ENCODE measurements at places on chromosomes 12 and 14.
A peak's percentile ranks its signal among the peaks of the same experiment; 100 is the strongest.

DNA sequence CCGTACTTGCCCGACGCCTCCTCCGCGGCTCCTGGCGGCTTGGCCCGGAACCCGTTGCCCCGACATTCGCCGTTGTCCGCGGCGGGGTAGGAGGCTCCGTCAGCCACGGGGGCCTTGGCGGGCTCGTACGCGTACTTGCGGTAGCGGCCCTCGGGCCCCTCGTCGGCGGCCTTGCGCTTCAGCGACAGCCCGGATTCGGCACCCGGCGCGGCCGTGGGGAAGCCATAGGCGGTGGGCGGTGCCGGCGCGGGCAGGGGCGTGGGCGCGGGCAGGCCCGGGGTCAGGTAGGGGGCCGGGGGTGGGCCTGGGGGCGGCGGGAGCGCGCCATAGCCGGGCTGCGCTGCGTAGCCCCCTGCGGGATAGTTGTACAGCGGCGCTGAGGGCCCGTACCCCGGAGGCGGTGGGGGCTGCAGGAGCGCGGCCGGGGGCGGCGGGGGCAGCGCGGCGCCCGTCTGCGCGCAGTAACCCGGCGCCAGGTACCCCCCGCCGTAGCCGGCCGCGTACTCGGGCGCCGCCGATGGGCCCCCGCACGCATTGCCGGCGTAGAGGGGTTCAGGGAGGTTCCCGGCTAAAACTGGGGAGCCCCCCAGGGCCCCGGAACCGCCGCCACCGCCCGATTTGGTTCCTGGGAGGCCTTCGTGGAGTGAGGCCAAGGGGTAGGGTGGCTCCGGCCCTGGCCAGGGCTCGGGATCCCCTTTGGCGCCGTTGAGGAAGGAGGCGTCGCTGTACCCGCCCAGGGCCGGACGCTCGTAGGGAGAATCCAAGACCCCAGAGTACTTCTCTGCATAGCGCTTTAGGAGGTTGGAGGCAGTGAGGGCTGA lies 26.9 kb downstream of the FIGNL2 start:
- DNase-seq, result no peak

DNA sequence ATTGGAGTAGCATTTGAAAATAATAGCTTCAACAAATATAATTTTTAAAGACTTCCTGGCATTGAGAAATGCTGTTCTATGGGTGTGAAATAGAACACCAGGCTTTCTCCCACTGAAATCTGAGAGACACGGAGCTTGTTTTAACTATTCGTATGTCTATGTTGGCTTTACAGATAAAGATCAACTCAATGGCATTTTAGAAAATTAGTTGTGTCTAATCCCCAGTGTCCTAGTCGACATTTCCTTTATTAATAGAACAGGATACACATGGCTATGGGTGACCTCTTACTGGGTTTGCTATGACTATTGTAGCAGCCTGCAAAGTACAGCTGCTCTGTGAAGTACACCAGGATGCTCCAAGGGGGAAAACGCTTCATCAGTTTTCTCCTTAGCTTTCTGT lies 159.3 kb downstream of the SLC25A21 start:
- DNase-seq, result no peak

GRCh38 chr14:55609681-55610080 lies 29.7 kb downstream of the KTN1 start:
- no peak for DNase-seq

DNA sequence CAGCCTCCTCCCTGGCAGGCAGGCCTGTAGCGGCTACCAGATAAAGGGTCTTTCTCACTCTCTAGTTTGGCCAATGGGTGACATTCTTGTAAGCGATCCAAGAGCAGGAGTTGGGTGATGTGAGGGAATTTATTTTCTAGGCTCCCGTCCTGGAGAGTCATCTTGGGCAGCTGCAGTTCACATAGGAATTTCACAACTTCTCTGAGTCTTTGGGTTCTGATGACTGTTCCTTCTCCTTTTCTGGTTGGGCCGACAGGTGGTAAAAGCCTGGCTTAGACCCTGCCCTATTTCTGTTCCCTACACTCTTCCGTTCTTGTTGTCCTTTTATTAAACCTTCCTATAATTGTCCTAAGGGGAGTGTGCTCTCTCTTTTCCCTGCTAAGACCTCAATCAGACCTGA lies 42.6 kb upstream of the POC1B start:
- no peak for DNase-seq

DNA sequence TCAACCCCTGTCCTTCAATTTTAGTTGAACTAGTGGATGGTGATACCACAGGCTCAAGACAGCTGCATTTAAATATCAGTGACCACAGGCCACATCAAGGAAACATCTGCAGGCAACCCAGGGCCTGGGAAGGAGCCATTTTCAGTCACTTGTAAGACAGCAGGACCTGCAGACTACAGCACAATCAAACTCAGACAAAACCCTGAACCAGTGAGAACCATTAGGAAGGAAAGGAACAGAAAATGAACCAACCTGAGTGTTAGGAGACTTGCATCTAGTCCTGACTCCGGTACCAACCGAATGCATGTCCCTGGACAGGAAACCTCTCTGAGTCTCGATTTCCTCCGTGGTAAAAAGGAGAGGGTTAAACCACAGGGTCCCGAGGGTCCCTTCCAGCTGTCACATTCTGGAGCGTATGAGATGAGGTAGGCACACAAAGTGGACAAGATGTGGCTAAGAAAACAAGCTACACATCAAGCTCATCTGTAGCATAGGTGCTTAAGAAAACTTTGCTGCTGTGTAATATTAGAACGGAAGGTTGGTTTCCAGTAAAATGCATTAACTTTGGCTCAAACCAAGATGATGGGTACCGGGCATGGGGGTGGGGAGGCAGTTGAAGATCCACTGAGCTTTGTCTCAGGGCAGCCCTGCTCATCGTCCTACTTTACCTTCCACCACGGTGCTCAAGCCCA lies 1.6 kb upstream of the CDKN1B start:
- peak; percentile 65 for DNase-seq

- no peak for DNase-seq
Observed at GRCh38 chr12:10941369-10941768, 2.3 kb upstream of the TAS2R14 start.

GRCh38 chr12:47065546-47065945 lies 13.9 kb upstream of the PCED1B start:
- DNase-seq, result no peak

GRCh38 chr14:62696331-62696924 lies 348.8 kb downstream of the KCNH5 start:
- DNase-seq, result no peak

DNA sequence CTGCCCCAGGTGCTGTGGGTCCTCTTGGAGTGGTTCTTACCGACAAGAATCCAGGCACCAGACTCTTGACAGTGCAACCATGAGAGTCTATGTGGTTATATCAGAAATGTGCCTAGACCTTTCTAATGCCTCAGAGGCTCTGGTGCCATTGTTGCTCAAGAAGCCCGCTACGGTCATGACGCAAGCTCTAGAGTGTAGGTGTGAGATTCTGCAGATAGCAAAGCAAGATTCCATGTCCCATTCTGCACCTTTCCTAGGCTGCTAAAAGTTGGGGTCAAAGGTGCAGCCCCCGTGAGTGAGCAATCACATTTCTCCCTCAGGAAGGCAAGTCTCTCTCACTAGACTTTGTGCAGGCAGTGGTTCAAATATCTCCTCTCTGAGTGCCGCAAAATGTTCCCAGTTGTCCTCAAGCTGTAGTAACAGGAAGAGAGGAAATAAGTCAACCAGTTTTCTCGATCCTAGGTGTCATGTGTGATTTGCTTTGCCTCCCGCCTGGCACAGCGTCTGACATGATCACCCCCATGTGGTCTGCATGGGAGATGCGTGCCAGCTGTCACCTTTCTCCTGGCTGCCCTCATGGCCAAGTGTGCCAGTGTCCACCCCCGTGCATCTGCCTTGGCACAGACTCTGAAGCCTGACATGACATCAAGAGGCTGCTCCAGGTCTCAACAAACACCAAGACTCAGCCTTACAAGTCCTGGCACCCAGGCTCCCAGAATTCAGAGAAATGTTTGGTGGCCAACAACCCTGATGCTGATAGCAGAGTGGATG lies 122.5 kb upstream of the COCH start:
- no peak for DNase-seq

DNA sequence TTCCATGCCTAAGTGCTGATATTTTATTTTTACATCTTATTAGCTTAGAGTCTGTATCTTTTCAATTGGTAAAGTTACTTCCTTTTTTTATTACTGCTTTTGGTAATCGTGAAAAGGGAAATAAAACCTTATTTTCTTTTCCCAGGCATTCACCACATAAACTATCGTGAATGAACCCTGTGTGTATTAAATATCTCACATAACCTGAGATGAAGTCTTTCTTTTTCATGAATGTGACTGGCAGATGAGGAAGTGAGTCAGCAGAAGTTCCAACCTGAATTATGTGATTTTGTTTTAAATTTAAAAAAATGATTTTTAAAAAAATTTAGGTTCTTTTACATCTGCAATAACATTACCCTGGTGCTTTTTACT lies 26.0 kb downstream of the MYBPC1 start:
- no peak for DNase-seq

DNA sequence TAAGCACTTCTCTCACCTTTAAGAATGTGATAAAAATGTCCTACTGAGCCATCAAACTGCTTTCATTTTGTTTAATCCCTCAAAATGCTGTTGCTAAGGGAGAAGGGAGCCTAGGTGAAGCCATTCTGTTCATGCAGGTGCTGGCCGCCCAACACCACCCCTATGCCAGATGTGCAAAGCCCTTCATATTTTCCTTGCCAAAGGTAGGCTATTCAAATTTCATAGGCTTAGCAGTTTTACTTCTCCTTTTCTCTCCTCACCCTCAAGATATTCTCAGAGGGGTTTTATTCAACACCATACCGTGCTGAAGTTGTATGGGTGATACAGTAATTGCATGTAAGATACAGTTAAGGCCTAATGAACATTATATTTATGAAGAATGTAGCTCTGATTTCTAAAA lies 461.7 kb downstream of the GXYLT1 start:
- no peak for DNase-seq

DNA sequence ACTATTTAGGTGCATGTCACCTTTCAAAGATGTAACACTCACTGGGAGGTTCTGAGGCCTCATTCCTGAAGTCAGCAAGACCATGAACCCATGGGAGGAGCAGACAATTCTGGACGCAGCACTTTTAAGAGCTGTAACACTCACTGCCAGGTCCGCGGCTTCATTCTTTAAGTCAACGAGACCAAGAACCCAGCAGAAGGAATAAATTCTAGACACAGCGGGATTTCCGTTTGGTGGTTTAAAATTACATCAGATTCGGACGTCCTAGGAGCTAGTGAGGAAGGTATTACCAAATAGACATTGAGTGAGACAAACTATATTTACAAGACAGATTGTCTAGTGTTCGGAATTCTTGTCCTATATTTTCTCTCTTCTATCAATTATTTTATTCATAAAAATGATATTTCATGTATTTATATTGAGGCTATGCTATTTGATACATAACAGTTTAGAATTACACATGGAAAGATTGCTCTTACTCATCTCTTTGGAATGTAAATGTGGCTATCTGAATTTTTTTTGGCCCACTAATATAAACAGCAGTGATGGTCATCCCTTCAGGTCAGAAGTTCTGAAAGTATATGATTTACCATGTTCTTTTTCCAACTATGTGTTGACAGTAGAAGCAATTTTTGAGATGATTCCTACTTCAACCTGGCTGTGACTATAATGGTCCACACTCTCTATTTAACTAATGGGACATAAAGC lies 1973.0 kb upstream of the FLRT2 start:
- no peak for DNase-seq

DNA sequence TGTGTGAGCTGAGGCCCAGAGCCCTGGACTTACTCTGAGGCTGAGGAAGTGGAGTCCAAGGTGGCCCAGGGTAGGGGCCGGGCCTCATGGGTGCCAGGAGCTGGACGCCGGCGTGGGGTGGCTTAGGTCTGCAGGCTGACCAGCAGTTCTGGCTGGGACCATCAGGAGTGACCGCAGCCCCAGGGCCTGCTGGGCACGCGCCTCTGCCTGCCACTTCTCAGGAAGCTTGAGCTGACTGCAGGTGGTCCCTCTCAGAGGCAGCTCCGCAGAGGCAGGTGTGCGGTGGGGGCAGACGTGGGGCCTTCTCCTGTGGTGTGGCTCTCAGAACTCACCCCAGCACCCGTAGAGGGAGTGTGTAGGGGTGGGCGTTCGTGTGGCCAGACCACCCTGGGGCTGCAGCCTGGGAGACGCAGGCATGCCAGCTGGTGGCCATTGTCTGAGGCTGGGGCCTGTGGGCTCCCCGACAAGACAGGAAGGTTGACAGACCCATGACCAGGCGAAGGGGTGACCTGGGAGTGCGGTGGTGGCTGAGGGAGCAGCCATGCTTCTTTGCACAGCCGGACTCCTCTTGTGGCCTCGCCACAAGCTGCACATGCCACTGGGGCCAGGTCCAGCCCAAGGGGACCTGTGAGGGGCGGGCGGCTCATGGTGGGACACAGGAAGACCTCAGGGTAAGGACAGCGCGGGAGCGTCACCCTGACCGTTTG lies 40.0 kb upstream of the TEX22 start:
- no peak for DNase-seq

DNA sequence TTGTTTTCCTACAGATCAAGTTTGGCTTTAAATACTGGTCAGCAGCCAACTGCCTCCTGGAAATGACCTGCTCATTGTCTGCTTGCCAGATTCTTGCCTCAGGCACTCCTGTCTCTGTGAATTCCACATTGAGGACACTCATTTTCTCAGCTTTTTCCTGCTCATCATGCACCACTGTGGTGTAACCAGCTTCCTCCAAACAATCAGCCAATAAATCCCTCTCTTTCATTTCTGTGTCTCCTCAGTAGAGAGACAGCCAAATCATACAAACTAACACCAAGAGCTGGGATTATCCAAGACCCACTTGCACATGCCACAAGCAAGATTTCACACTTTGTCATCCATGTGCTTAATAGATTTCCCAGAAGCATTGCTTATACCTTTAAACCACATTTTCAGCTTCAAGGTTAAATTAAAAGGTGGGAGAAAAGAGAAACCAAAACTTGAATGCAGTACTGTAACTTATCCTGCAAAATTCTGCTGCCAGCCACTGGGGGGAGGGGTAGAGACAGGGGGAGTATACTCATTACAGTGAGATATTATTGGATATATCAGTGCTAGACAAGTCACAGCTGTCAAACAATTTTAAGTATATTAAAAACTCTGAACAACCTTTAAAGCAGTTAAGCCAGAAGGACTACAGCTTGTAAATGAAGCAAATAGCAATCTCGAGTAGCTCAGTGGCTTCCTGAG lies 105.0 kb downstream of the PPP2R5E start:
- no peak for DNase-seq

- DNase-seq, result no peak
Observed at GRCh38 chr12:101750152-101750551, 10.9 kb upstream of the SYCP3 start.

DNA sequence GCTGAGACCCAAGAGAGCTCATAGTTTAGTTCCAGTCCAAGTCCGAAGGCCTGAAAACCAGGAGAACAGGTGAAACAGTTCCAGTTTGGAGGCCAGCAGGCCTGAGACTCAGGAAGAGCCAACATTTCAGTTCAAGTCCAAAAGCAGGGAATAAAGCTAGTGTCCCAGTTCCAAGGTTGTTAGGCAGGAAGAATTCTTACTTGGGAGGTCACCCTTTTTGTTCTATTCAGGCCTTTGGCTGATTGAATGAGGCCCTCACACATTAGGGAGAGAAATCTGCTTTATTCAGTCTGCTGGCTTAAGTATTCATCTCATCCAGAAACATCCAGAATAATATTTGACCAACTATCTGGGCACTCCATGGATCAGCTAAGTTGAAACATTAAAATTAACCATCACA lies 294.6 kb downstream of the PCNX1 start:
- no peak for DNase-seq

All from activated CD4-positive, alpha-beta T cell treated with anti-CD3 and anti-CD28 coated beads, Interleukin-2, amount 50 U/mL, for 48 hours (primary cell).